AG20443 (cell line): ENCODE measurements at places on chromosomes 12 and 14.

- no peak for DNase-seq
These were observed 5.9 kb downstream of the CIPC start for GRCh38 chr14:77103951-77104350.

DNA sequence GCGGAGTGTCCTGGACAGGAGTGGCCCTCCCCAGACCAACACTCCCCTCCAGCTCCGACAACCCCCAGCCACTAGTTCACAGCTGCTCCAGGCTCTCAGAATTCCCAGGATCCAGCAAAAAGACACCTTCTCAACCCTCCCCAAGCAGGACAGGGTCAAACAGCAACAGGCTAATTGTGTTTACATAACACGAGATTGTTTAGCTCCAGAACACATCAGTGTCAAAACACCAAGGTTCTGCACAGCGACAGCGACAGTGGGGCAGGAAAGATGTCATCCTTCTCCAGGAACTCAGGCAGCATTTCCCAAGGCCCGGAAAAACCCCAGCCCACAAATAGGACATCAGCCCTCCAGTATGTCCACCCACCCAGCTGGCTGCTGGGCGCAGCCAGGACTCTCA, 16.5 kb downstream of the ITPK1 start:
- no peak for DNase-seq

DNA sequence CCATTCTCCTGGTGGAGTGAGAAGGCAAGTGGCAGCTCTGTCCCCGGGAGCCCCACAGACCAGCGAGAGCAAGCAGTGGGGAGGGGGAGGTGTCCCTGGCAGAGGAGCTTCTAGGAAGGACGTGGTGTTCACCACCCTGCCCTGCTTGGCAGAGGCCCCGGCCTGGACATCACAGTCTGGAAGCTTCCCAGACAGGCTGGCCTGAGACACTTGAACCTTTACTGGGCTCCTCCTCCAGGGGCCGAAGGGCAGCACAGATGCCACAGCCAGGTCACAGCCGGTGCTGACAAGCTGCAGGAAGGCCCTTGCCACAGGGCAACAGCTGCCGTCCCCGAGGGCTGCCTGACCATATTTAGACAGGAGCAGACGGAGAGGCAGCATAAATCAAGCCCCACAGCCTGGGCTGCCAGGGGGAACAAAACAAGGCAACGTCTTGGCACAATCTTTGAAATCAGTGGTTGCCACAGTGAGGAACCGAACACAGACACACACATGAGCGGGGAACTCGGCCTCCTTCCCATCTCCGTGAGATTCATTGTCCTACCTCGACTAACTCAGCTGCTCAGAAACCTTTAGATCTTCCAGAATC, 28.5 kb downstream of the PRIMA1 start:
- DNase-seq = no peak

DNA sequence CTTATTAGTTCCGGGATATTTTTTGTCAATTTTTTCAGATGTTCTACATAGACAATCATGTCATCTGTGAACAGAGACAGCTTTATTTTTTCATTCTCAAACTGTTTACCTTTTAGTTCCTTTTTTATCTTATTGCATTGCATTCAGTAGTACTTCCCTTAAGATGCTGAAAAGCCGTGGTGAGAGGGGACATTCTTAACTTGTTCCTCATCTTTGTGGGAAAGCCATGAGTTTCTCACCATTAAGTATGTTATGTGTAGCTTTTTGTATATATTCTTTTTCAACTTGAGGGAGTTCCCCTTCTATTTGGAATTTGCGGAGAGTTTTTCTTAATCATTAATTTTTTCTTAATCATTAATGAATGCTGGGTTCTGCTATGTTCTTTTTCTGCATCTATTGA, 1727.1 kb upstream of the SEL1L start:
- DNase-seq = no peak

DNA sequence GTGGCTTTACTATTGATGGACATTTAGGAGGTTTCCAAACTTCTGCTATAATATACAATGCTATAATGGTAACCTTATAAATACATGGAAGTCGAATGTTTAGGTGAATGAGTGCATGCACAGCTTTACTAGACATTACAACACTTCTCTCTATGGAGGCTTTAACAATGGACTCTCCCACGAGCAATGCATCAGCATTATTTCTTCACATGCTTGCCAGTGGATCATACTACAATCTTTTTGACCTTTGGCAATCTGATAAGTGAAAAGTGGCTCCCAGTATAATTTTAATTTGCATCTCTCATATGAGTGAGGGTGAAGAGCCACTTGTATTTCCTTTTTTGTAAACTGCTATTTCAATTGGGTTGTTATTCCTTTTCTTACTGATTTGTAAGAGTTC, 18.2 kb downstream of the RDH12 start:
- DNase-seq = no peak

DNA sequence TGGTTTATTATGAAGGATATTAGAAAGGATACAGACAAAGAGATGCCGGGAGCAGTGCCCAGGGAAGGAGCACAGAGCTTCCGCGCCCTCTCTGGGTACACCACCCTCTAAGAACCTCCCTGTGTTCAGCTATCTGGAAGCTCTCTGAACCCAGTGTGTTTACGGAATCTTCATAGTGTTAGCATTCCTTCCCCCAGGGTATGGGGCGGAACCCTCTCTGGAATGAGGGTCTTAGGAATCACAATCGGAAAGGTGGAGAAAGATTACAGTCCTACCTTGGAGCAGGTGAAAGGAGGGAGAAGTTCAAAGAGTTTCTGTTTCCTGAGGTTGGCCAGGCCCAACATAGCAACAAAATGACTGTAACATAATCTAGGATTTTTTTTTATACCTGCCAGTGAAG, 6.8 kb upstream of the NUDT4 start:
- no peak for DNase-seq

DNA sequence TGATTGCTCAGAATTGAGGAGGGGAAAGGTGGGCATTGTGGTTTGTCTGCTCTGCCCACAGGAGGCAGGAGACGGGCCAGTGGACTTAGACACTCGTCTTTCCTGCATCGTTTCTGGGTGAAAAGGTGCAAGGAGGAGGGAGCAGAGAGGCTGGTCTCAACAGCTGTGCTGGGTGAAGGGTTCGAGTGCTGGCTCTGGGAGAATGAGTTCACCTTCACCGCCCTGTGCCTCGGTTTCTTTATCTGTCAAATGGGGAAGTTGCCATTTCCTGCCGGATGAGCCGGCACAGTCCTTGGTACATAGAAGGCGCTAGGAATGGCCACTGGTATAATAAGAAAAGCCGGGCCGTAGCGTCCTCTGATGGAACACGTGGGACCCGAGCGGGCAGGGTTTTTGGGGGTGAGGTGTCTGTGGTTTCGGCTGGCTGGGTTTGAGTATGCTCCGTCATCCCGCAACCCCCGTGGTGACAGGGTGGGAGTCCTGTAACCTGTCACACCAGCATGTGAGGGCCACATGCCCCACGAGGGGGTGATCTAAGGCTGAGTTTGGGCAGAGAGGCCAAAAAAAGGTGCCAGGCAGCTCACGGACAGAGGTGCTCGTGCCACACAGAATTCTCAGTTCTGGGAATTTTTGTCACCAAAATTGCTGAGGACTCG, 7.3 kb downstream of the BCL7A start:
- no peak for DNase-seq

GRCh38 chr14:64217308-64217707, 76.9 kb downstream of the ESR2 start:
- DNase-seq = no peak

DNA sequence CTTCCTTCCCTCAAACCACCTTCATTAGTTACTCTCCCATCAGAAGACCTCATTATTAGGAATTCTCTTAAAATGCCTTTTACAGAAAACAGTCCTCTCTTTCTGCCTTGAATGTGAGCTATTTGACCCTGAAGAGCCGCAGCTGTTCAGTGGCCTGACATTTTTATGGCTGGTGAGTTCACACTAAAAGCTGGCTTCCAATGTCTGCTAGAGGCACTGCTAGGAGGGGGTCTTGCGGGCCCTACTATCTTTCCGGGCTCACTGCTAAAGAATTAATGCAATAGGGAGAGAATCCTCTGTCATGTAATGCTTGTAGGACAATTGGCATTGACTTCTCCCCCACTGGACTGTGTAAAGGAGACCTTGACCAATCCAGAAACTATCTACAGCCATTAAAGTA, 87.7 kb downstream of the GPR135 start:
- no peak for DNase-seq
